ENCODE measurements at places on chromosomes 5 and 9. TPM values are rescaled to one million over a fixed set of nuclear protein-coding genes. Genes with fewer than 3 reads are reported as not detected.

The NUTM2G gene
- not detected for total RNA-seq

The ZNF608 gene
- total RNA-seq, result 7.1 TPM

The HK3 gene
- not detected for total RNA-seq

The LCN10 gene
- total RNA-seq, result 0.64 TPM

The HABP4 gene
- 3.5 TPM for total RNA-seq

The DIRAS2 gene
- total RNA-seq, result not detected

The OR1L1 gene
- not detected for total RNA-seq

The MACIR gene
- total RNA-seq, result 10.1 TPM

The SHISAL2B gene
- total RNA-seq, result not detected

The PFN3 gene
- total RNA-seq, result not detected

All from esophagus squamous epithelium (tissue), 5 donors.